ENCODE measurements at places on chromosomes 12 and 14.

DNA sequence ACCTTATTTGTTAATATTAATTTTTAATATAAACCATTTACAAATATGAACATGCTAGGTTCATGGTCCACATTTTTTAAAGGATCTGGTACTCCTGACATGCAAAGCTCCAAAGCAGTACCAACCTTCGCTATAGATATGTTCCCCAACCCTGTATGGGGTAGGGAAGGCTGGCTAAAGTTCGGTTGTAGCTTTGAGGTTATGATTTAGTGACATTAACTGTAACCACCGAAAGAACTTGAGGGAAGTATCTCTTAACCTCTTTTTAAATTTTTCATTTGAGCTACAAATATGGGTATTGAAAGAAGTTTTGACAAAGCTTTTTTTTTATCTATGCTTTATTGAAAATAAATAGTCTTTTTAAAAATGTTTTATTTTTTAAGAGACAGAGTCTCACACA is 115.5 kb downstream of the DYRK2 start:
- no peak for DNase-seq

- no peak for DNase-seq
These were observed 104.7 kb upstream of the RTL1 start for GRCh38 chr14:101008196-101008595.

GRCh38 chr14:101132588-101132987 is 229.1 kb upstream of the RTL1 start:
- DNase-seq = no peak

- no peak for DNase-seq
These were observed 174.6 kb upstream of the TBX3 start for GRCh38 chr12:114858388-114859146.

- no peak for DNase-seq
These were observed 275.2 kb downstream of the RAD51B start for GRCh38 chr14:68094752-68095151.

- DNase-seq = no peak
These were observed 6.8 kb downstream of the SLC25A47 start for GRCh38 chr14:100330007-100330344.

GRCh38 chr12:131067981-131068851 is 114.5 kb downstream of the ADGRD1 start:
- DNase-seq = no peak

DNA sequence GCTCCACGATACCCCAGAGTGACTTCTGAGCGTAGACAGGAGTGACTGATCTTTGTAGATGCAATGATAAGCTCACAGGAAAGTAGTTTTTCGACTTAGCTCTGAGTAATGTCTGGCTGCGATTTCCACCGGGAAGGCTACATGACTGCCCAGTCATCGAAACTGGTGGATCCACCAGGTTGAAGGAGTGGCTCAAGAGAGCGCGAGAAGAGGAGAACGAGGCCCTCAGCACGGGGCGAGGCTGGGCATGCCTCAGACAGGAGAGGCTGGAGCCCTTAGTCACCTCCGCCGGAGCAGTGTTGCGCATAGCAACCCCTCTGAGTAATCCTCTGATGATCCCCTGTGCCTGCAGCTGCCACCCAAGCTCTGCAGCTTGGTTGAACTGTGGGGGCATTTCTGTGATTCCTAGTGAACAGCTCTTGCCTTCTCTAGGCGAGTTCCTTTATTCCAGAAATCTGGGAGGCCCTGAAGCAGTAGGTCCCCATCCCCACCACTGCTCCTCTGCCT is 25.6 kb downstream of the ELK3 start:
- DNase-seq = peak; percentile 95

- no peak for DNase-seq
These were observed 236.8 kb downstream of the ALX1 start for GRCh38 chr12:85516667-85517325.

DNA sequence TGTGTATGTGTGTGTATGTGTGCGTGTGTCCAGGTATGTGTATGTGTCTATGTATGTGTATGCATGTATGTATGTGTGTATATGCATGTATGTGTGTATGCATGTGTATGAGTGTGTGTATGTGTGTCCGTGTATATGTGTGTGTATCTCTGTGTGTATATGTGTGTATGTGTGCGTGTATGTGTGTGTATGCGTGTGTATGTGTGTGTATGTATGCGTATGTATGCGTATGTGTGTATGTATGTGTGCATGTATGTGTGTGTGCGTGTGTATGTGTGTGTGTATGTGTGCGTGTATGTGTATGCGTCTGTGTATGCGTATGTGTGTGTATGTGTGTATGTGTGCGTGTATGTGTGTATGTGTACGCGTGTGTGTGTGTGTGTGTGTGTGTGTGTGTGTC is 31.6 kb downstream of the CHST11 start:
- no peak for DNase-seq

GRCh38 chr12:10618338-10618987 is 5.1 kb upstream of the MAGOHB start:
- peak; percentile 89 for DNase-seq

GRCh38 chr14:22836301-22837113 is at the start of gene MMP14:
Gene MMP14, plus strand, starts transcription at chr14:22836585. Its CDS starts 233 bp downstream, at chr14:22836818.
- peak; percentile 93 for DNase-seq

- DNase-seq = peak; percentile 93
These were observed 26.3 kb upstream of the BCDIN3D start for GRCh38 chr12:49868952-49869815.

GRCh38 chr14:104843442-104844305 is 21.4 kb upstream of the CEP170B start:
- DNase-seq = no peak

DNA sequence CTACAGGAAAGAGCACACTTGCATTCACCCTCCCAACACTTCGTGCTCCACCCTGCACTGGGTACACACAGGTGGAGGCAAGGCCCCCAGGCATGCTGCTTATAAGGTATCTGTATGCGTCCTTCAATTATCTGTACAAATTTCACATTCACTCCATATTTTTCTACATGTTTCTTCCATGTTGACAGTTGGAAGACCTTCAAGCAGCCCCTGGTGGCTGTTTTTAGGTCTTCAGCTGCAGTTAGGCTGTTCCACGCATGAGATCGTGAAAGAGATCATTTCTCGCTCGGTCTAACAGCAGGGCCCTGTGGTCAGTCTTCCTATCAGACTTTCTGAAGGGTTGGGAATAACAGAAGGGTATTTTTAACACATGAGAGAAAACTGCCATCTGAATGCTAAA is 47.1 kb downstream of the PLXNC1 start:
- DNase-seq = no peak

DNA sequence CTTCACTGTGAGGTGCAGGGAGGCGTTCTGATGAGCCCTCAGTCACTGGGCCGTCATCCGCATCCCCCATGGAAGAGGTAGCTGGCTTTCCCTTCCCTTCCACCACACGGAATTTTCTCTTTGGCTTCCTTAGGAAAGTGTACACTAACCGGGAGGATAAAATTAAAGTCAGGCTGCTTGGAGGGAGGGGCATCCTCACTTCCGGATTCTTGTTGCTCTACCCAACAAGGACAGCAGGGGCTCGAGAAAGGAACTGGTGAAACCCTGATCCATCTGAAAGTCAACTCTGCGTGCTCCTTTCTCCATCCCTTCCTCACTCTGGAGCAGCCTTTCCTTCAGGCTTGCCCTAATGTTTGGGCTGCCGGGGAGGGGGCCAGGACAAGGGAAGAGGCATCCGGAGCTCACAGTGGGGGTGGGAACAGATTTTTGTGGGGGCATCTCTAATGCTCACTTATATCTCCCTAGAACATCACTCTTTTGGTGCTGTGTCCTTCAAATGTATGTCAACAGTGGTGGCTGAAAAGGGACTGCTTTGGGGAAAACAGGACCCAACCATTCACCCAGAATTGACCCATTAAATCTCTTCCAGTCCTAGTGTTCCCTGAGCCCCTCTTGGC is 101.4 kb upstream of the FKBP4 start:
- peak; percentile 23 for DNase-seq
